ENCODE measurements at places on chromosomes 3 and 15. TPM values are rescaled to one million over a fixed set of nuclear protein-coding genes. Genes with fewer than 3 reads are reported as not detected.

- DNase-seq = no peak
Observed at GRCh38 chr3:172513488-172513887, 9.7 kb downstream of the TNFSF10 start.

- DNase-seq = no peak
Observed at GRCh38 chr15:31400222-31400927, 73.7 kb downstream of the KLF13 start.

DNA sequence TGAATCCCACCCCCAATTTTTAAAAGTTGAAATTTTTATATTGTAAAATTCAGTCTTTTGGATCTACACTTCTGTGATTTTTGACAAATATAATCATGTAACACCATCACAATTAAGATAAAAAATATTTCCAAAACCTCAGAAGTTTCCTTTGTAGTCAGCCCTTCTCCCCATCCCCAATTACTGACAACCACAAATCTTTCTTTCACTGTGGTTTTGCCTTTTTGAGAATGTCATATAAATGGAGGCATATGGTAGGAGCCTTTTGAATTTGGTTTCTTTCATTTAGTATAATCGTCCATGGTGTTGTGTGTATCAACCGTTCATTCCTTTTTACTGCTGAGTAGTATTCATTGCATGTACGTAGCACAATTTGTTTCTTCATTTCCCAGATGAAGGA lies 7.9 kb upstream of the CILP start:
- DNase-seq = no peak

- no peak for DNase-seq
Observed at GRCh38 chr3:58179235-58180098, 31.3 kb downstream of the DNASE1L3 start.

DNA sequence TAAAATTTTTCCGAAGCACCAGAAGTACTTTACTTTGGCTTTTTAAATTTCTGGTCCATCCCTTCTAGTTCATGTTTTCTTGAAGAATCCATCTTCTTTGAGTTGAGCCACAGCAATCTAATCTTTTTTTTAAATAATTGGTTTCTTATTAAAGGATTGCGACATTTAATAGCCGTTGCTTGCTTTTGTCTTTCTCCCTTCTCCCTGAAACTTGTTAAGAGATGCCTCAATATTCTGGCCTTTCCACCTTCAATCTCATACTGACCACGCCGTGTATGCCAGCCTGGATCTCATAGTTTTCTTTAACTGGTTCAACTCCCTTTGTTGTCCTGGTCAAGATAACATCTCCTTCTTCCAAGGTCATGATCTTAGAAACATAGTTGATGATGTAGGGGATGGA lies 18.4 kb upstream of the RPLP1 start:
- no peak for DNase-seq

- no peak for DNase-seq
Observed at GRCh38 chr3:54159917-54160316, 37.6 kb downstream of the CACNA2D3 start.

GRCh38 chr3:194844046-194844445 lies 158.4 kb downstream of the FAM43A start:
- DNase-seq = no peak

The MORF4L1 gene
- 252 TPM for total RNA-seq

The OR5H2 gene
- total RNA-seq = not detected

The CDC25A gene
- 2.1 TPM for total RNA-seq

The GP5 gene
- total RNA-seq = 0.21 TPM

The CEP97 gene
- total RNA-seq = 9.1 TPM

The TRIM42 gene
- total RNA-seq = not detected

The ISG20 gene
- 14.2 TPM for total RNA-seq

All from ureter (tissue), 1 donor.